ENCODE measurements at places on chromosomes 7 and 10. TPM values are rescaled to one million over a fixed set of nuclear protein-coding genes. Genes with fewer than 3 reads are reported as not detected.

Gene OR2A42
- not detected for total RNA-seq

Gene CAMK2B
- total RNA-seq, result not detected

Gene OR6V1
- not detected for total RNA-seq

Gene ELAPOR2
- total RNA-seq, result 11.8 TPM

Gene DIP2C
- total RNA-seq, result 6.0 TPM

Gene COBL
- not detected for total RNA-seq

Gene NUTM2E
- total RNA-seq, result 0.53 TPM

Gene GRIFIN
- total RNA-seq, result not detected

Gene EN2
- total RNA-seq, result not detected

Gene FGFR2
- 0.90 TPM for total RNA-seq

Gene CPA4
- not detected for total RNA-seq

DNA sequence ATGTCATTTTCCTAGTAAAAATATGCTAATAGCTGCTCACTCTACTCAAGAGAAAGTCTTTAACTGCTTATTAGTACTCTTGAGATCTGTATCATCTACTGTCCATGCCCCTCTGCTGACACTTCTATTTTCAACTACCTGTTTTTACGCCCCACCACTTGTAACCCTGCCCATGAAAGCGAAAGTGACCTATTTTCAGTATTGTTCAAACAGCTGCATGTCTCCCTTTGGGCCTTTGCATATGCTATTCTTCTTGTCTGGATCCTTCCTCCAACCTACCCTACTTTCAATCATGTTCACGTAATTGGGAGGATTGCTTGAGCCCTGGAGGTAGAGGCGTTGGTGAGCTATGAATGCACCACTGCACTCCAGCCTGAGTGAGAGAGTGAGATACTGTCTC is 1481.3 kb downstream of the GATA3 start:
- DNase-seq, result no peak

GRCh38 chr7:115146148-115146547 is 224.3 kb downstream of the MDFIC start:
- DNase-seq, result no peak

DNA sequence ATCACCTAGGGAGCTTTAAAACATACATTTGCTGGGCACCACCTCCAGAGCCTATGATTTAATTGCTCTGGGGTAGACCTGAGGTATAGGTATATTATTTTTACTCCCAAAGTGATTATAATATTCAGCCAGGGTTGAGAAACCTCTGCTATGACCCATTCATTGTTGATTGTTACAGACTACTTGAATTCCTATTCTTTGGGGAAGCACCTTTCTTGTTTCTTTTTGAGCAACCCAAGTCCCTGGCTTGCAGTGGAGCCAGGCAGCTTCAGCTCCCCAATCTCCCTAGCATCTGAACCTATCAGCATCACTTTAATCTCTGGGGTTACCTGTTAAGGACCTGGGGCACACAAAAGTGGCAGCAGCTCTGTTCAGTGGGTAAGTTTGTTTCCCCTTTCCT is 8.6 kb downstream of the PRKG1 start:
- DNase-seq, result no peak

DNA sequence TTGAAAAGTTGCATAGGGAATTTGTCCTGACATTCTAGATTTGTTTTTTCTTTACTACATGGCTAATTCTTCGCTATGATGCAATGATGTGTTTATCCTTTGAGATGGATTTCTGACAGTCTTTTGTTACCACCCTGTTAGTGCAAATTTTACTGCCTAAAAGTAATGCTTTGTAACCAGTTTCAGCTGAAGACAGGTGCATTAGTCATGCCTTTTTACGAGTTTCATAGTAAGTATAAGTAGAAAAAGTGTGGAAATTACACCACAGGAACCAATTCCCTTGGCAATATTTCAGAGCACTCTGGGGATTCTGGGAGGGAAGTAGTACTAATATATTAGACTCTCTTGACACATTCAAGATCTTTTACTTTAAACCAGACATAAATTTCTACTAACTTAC is 257.8 kb upstream of the DKK1 start:
- DNase-seq, result no peak

DNA sequence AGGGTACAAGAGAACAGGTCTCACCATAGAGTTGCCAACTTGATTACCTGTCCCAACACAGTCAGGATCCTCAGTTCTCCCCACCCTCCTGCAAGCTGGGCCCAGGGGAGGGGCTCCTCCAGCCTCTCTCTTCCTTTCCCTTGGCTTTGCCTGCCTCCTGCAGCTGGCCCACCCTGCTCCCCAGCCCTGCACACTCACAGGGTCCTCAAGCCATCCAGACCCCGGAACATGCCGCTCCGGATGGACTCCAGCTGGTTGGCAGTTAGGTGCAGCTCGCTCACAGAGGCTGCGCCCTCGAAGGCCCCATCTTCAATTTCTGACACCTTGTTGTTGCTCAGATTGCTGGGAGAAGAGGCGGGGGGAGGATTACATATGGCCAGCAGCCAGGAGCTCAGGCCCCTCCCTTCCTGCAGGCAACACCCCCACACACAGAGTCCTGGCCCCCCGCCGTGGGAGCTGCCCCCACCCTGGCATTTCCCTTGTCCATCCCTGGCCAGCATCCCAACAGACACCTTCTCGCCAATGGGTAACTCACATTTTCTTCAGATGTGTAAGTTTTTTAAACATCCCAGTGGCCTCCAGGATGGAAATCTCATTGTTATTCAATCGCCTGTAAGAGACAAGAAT is 139.2 kb downstream of the SLIT1 start:
- DNase-seq, result no peak

- DNase-seq, result no peak
Observed at GRCh38 chr10:35217455-35217854, 90.8 kb downstream of the CREM start.

- no peak for DNase-seq
Observed at GRCh38 chr10:97089209-97089870, 96.4 kb downstream of the SLIT1 start.

DNA sequence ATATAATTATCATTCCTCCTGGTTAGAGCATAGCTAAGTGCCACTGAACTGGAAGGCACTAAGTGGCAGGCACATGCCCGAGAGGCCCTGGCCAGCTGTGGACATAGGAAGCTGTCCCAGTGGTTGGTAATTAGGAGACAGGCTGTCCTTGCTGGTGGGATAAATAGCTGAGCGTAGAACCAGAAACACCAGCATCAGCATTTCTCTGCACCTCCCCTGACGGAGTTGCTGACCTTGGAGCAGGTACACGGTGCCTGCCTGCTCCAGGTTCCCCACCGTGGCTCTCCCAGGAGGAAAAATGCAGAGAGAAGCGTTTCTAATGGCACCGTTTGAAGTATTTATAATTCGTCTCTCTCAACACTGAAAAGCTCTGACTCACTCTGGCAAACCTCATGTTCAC is 5.6 kb upstream of the ABLIM1 start:
- no peak for DNase-seq

- no peak for DNase-seq
Observed at GRCh38 chr10:4473977-4474376, 352.0 kb upstream of the AKR1E2 start.

- no peak for DNase-seq
Observed at GRCh38 chr7:3244241-3244814, 56.7 kb upstream of the SDK1 start.

DNA sequence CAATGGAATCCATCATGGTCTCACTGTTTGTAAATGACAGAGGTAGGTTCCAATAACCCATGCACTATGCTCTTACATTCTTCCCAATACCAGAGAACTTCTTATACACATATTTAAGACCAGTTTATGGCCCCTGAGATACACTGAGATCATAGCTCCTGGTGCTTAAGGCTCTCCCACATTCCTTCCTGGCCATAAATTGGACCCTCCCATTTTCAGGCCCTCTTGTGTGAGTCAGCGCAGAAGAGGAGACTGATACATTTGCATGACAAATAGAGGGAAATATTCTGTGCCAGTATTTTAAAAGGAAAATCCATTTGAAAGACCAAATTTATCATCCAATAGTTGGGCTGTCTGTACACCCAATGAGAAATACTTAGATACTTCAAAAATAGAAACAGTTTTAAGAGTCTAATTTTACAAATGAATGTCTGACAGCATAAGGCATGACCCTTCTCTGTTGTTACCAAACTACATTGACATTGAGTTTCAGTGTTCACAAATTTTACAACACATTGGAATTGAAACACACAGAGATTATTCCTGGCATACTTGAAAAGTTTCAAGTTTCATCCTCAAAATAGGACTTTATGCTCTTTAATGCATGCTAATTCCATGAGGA is 35.3 kb downstream of the SLC16A9 start:
- DNase-seq, result no peak

- no peak for DNase-seq
Observed at GRCh38 chr7:38546763-38547162, 84.4 kb downstream of the AMPH start.

DNA sequence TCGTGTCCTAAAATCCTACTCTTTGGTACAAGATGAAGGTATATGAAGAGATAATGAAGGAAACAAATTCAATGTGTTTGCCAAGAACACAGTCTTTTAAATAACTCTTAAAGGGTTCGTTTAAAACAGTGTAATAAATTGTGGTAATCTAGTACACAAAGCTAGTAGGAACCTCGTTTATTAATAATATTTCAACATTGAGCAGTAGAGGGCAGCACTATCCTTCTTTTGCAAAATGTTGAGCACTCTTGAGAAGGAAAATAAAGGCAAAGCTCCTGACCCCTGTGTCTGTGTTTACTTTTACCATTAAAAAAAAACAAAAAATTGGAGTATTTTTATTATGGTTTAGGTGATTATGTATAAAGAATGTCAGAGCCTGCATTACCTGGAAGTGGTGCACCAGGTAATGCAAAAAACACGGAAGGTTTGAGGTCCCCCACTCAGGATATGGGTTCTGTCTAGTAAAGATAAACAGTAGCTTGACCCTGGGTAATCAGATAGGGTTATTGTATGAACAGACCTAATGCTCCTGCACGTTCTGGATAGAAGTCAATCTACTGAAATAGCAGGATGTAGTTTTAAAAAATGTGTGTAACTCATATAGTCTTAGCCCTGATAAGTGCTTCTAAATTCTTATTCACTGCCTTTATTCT is 5.7 kb upstream of the GOT1 start:
- peak; percentile 40 for DNase-seq

- no peak for DNase-seq
Observed at GRCh38 chr7:126720232-126720631, 532.5 kb downstream of the GRM8 start.

GRCh38 chr10:132397671-132398565 is 918 bp downstream of the PWWP2B start:
- DNase-seq, result peak; percentile 66

GRCh38 chr10:99467236-99467999 is 37.0 kb upstream of the GOT1 start:
- DNase-seq, result no peak

DNA sequence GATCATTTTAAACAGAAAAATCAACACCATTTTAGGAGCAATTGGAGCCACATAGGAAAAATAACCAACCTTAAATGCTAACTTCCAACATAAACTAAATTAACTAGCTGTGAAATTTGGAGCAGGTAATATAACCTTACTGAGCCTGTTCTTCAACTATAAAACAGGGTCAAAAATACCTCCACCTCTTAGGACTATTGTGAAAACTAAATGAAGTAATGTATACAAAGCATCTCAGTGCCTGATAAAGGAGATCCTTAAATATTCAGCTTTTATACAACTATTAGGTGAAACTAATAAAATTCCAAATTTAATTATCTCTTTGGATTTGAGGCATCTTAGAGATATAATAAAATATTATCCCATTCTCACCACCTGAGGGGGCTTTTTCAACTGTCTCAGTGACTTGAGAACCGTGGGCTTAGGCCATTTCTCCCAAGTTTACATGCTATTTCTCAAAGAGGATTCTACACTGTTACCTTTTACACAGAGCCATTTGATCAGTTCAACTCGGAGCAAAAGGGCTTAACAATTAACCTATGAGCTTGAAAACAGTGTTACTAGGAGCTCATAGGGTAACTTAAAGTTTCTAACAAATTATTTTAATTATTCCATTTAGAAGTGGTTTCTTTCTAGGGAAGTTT is 165.0 kb upstream of the ASAH2 start:
- DNase-seq, result no peak

GRCh38 chr7:47720141-47720906 is 138.4 kb upstream of the TNS3 start:
- no peak for DNase-seq

DNA sequence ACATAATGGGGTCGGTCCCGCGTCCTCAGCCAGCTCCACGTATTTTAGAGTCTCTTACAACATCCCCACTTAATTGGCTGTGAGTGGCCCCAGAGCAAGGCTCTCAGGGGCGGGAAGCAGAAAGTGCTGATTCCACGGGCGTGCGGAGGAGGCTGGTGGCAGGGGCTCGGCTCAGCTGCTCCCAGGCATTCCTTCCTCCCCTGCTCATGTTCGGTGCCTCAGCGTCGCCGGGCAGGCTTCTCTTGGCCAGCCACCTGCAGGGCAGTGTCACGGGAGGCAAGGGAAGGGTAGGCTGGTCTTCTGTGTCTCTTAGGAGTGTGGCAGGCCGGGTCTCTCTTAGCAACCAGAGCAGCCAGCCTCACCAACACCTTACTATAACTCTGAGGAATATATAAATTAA is 33.8 kb downstream of the IL15RA start:
- no peak for DNase-seq

DNA sequence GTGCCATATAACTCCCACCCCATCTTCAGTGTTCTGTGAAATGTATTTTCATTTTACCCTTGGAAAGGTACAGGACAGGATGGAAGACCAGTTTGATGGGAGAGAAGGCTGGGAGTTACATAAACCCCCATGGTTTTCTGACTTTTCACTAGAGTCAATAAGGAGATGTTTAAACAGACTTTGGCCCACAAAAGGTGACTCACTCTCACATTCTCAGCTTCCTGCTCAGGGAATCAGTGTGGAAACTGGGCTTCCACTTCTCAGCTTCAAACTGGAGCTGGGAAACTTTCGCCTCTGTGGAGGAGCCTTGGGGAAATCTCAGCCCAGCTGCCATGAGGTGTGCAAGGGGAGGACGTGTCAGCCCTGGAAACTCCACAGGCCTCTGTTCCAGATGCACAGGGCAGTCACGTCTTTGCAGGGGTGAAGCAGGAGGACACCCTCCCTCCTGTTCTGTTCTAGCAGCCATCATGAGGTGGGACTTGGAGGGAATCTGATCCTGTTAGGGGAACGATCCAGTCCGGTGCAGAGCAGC is 560.5 kb upstream of the GALNT17 start:
- DNase-seq, result no peak

DNA sequence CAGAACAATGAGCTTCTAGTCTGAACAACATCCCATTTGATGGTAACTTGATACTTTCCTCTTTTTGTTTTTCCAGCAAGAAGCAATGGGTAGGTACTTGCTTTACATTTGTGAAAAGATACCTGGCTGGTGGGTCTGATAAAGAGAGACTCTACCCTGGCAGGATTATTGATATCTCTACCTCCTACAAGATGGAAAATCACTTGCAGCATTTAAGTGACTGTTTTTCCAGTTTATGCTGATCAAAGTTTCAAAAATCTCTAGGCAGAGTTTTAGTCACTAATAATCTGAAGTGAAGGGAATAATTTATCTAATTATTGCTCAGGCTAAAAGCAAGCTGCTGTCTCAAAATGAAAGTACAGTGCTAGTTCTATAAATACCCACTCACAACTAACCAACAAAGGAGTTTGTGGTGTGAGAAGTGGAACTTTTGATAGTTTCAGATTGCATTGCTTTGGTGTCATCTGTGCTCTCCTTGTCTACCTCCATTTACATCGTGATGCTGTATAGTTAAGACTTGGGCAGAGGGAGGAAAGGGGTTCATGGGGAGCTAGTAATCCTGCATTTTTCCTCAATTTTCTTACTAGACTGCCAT is 86.0 kb upstream of the ANKRD1 start:
- peak; percentile 20 for DNase-seq

GRCh38 chr10:124740369-124741280 is 3.6 kb downstream of the FAM53B start:
- DNase-seq, result peak; percentile 75

Data from CD4-positive, alpha-beta memory T cell (primary cell).